Putamen (tissue), 1 donor: ENCODE measurements at places on chromosomes 3 and 15.

GRCh38 chr3:125123451-125124305 is 67.9 kb upstream of the HEG1 start:
- DNase-seq, result no peak

DNA sequence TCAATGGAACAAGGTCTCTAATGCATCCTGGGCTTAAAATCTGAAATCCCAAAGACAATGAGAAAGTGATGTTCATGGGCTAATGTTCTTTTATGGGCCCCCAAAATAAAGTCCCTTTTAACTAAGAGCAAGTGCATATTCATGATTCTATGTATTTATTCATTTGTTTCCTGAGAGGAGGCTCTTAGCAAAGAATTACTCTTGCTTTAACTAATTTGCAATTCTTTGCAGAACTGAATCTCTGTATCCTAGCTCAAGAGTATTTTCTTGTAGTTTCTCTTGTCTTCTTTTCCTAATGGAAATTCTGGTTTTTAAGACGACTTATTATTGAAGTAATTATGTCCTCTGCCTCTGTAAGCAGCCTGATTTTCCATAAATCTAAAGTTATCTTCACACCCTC is 202.2 kb upstream of the TP63 start:
- DNase-seq, result no peak

GRCh38 chr3:66248641-66249040 is 27.8 kb downstream of the SLC25A26 start:
- no peak for DNase-seq

GRCh38 chr15:90683371-90683770 is 33.8 kb upstream of the BLM start:
- no peak for DNase-seq

GRCh38 chr15:43370310-43370974 is 401 bp downstream of the ZSCAN29 start:
- DNase-seq, result no peak

- no peak for DNase-seq
Measured at GRCh38 chr3:13709706-13710105, 160.8 kb downstream of the FBLN2 start.

- no peak for DNase-seq
Measured at GRCh38 chr15:87115795-87116194, 1036.1 kb downstream of the AGBL1 start.

DNA sequence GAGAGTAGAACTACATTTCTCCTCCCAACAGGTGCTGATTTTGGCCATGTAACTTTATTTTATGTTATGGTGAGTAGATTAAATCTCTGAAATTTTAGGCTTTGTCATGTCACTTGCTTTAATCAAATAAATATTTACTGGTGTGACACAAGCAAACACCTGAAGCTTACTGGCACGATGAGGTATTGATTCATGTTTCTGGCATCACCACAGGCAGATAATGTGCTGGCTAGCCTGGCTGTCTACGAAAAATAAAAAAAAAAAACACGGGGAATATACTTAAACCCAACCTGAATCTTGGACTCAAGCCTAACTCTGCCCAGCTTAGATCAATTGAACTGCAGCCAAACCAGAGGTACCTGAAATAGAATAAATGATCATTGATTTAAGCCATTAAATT is 65.6 kb upstream of the CADM2 start:
- DNase-seq, result no peak
